ENCODE measurements at places on chromosomes 1 and 21. TPM values are rescaled to one million over a fixed set of nuclear protein-coding genes. Genes with fewer than 3 reads are reported as not detected.

DNA sequence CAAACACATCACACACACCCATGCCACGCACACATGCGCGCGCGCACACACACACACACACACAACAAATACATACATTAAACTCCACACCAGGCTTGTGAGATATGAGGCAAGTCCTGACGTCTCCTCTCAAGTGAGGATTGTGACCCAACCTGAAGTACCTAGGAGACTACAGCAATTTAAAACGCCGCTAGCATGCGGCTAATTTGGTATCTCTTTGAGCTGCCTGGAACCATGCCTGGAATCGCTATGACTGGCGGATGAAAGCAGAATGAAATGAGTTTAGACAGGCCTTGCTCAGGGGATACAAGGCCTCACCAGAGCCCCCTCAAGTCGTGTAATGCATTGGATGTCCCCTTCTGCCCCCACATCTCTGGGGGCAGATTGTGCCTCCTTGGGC is 1.6 kb upstream of the RAB7B start:
- DNase-seq = no peak

- DNase-seq = no peak
These were observed 1.6 kb upstream of the MARK1 start for GRCh38 chr1:220526294-220526693.

DNA sequence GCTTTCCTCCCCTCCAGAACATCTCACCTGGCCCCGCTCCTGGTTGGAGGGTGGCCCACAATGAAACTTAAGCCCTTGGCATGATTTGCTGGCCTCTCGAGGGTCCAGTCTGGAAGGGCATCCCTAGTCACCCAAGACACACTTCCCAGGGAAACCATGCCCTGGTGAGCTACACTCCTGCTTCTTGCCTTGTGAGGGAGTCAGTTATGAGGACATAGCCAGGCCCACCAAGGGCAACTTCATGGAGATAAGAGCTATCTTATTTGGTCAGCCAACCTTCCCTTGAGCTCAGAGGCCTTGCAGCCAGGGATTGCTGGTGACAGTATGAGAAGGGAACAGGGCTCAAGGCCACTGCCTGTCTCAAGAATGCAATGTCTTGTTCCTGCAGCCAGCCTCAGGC is 9.7 kb downstream of the TNR start:
- DNase-seq = no peak

DNA sequence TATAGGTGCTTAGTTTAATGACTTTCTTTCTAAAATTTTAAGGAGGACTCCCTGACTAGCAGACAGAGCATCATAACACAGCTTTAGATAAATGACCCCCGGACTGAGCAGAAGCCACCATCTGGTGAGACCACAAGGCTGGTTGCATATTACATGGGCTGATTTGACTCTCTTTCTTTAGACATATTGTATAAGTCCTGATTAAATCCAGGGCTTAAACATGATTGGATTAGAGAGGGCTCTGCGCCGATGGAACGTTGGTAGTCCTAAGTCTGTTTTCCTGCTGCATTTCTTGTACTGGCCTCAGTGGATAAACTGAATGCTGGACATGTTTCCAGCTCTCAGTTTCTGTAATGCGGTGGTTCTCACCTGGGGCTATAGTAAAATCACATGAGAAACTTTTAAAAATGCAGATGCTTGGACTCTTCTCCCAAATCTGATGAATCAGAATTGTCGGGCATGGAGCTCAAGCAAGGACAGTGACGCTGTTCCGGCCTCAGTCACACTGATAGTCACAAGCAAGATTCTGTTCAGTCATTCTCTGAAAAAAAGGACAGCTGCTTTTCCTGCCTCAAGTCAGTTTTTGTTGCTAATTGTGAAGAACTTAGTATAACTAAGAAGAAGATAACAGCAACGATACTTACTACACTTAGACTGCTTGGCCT is 16.6 kb downstream of the DDI2 start:
- DNase-seq = no peak

GRCh38 chr21:42503711-42504110 is 7.7 kb upstream of the RSPH1 start:
- no peak for DNase-seq

DNA sequence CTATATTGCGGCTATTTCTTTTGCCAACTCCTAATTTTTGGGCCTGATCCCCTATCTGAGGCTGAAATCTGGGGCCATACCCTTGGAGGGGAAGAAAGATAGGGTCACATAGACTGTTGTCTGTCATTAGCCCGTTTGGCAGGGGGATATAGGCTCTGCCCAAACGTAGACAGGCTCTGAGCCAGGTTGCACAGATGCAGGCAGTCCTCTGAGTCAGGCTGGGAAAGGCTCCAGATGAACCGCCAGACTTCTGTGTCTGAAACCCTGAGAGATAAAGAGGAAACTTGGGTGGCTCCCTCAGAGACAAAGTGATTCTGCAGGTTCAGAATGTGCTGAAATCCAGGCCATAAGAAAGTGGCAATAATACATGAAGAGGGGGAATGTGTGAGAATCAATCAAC is 4.0 kb upstream of the CAP1 start:
- DNase-seq = peak; percentile 88

Gene CD1E
- 0.78 TPM for total RNA-seq

Gene CYP2J2
- total RNA-seq = 4.9 TPM

Gene PRR9
- total RNA-seq = not detected

Gene CD164L2
- not detected for total RNA-seq

Gene CASQ2
- 0.26 TPM for total RNA-seq

Gene LCE1F
- not detected for total RNA-seq

Gene LAX1
- total RNA-seq = not detected

Gene CHI3L1
- 5.4 TPM for total RNA-seq
